Kidney tubule cell (primary cell): ENCODE measurements at places on chromosomes 3 and 15.

DNA sequence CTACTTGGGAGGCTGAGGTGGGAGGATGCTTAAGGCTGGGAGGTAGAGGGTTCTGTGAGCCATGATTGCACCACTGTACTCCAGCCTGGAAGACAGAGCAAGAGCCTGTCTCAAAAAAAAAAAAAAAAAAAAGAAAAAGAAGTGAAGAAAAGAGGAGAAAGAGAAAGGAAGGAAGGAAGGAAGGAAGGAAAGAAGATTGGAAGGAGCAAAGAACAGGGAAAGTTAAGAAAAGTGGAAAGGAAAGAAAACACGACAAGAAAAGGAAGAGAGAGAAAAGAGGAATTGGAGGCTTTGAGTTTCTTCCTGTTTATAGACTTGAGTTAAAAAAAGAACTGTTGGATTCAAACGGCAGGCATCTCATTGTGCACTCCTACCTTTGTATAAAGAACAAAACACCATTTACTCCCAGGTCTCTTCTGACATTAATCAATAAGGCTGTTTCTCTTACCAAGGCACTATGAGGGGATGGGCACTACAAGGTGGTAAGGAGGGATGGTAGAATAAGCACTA, 73.5 kb downstream of the EDEM1 start:
- DNase-seq: no peak

GRCh38 chr3:122564155-122564912, at the start of the genes DTX3L and PARP9:
TSS of gene DTX3L (plus strand) at chr3:122564338. CDS start at chr3:122564427, 89 bp downstream.
TSS of gene PARP9 (minus strand) at chr3:122564300. CDS start at chr3:122559620, 4,680 bp downstream.
- DNase-seq: peak; percentile 85

- DNase-seq: no peak
These were observed 533 bp upstream of the SMAD3 start for GRCh38 chr15:67064607-67065530.

GRCh38 chr3:159609625-159610024, 379.0 kb upstream of the IL12A start:
- no peak for DNase-seq

GRCh38 chr3:114319453-114319852, 25.6 kb downstream of the TIGIT start:
- DNase-seq: peak; percentile 26

DNA sequence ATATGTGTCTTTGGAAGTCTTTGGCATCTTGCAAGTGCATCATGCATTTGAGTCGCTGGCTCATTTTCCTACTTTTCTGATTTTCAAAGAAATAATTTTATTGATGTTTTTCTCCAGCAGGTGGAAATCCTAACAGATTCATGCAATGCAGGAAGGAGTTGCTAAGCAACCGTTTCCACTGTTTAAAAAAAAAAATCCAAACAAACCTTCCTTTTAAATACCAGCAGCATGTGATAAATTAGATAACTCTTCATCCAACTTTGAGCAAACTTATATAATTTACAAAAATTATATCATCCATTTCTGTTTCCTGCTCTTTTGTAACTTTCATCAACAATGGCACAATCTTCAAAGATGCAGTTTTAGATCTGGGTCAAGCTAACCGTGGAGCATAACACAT, 364.1 kb downstream of the MFSD1 start:
- DNase-seq: no peak

DNA sequence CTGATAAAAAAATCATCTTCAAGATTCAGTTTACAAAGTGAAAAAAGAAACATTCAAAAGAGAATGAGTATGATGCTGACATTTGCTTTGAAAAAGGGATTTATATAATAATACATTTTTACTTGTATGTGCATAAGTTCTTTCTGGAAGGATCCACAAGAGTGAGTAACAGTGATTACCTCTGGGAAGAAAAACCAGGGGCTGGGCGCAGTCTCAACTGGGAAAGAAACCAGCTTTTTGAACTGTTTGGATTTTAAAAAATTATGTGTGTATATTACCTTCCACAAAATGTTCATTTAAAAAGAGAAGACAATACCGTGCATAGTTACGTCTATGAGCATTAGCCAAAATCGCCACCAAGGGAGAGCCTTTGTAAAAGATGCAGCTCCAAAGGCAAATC, 1.3 kb downstream of the CLEC3B start:
- no peak for DNase-seq

DNA sequence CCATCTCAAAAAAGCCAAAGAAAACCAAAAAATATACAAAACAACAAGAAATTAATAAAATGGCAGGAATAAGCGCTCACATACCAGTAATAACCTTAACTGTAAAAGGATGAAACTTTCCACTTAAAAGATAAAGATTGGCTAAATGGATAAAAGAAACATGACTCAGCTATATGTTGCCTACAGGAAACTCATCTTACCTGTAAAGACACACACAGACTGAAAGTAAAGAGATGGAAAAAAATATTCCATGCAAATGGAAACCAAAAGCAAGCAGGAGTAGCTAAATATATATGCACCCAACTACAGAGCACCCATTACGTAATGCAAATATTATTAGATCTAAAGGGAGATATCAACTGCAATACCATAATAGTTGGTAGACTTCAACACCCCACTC, 49.7 kb downstream of the ADAM10 start:
- no peak for DNase-seq

GRCh38 chr3:60101621-60102020, 1051.8 kb upstream of the CFAP20DC start:
- no peak for DNase-seq

DNA sequence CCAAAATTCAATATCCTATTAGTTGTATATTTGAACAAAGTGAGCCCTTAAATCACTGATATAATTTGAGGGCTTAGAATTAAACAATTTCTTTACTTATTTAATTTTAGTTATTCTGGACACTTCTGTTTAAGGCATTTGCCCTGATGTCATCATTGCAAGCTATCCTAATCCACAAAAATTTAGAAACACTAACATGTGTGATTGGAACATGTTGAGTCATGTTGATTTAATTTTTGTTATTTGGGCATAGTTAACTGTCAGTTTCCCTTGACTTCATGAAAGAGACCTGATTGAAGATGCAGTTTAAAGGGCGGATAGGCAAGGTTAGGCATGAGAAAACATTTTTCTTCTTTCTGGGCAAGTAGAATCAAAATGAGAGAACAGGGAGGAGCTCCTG, 682.6 kb downstream of the ROBO1 start:
- no peak for DNase-seq

- no peak for DNase-seq
These were observed 224.3 kb upstream of the ROBO2 start for GRCh38 chr3:76815561-76815960.

DNA sequence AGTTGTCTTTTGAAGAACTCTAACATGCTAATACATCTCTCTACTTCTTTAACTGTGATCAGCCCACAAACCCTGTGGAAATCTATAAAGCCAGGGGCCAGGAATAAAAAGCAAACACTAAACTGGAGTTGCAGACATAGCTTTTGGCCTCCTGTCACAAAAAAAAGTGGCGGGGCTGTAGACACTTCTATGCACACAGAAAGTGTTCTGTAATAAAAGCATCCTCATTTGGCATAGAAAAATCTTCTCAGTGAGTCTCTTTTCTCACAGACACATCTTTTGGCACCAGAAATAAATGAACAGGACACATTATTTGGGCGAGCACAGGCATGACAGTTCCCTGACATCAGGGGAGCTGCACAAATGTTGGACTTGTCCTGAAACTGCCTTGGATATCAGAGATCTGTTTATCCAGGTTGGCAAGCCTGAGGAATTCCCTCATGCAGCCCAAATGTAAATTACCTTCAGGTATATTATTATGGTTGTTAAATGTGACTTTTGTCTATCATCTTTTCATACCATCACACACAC, 355.4 kb downstream of the FGF12 start:
- no peak for DNase-seq

- DNase-seq: no peak
These were observed 354.6 kb downstream of the GAP43 start for GRCh38 chr3:115977866-115978265.

GRCh38 chr3:183310936-183311335, 57.9 kb downstream of the B3GNT5 start:
- DNase-seq: no peak

GRCh38 chr3:108218811-108219210, 3.4 kb downstream of the IFT57 start:
- peak; percentile 10 for DNase-seq

GRCh38 chr3:149332227-149332765, 1.1 kb downstream of the TM4SF18 start:
- peak; percentile 24 for DNase-seq

- DNase-seq: no peak
These were observed 18.4 kb downstream of the MESP1 start for GRCh38 chr15:89732451-89733172.

GRCh38 chr3:175007306-175007705, 148.2 kb downstream of the NAALADL2 start:
- no peak for DNase-seq

GRCh38 chr3:45506084-45506483, 88.5 kb upstream of the LIMD1 start:
- no peak for DNase-seq

DNA sequence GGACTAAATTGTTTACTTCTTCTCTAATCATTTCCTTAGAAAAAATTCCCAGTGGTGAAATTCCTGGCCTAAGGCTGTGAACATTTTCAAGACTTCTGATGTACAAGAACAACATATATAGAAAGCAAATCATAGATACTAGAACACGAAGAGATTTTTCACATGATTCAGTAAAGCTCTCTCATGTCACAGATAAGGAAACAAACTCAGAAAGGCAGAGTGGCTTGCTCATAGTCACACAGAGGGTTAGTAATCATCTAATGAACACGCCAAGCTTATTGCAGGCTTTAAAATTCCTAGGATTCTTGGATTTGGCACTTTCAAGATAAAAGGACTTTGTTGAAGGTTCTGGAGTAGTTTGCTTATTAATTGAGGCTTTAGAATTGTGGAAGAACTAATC, 26.2 kb downstream of the CRTAP start:
- no peak for DNase-seq

DNA sequence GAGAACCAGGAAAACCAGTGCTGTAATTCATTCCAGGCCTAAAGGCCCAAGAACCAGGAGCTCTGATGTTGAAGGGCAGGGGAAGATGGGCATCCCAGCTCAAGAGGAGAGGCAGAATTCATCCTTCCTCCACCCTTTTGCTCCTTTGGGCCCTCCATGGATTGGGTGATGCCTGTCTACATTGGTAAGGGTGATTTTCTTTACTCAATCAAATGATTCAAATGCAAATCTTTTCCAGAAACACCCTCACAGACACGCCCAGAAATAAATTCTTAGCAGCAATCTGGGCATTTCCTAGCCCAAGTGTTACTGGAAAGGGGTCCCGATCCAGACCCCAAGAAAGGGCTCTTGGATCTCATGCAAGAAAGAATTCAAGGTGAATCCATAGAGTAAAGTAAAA, 17.6 kb upstream of the APOD start:
- DNase-seq: no peak

GRCh38 chr3:129577925-129578786, 28.3 kb downstream of the PLXND1 start:
- no peak for DNase-seq

- peak; percentile 56 for DNase-seq
These were observed 10.4 kb downstream of the FAM174B start for GRCh38 chr15:92645051-92645631.

DNA sequence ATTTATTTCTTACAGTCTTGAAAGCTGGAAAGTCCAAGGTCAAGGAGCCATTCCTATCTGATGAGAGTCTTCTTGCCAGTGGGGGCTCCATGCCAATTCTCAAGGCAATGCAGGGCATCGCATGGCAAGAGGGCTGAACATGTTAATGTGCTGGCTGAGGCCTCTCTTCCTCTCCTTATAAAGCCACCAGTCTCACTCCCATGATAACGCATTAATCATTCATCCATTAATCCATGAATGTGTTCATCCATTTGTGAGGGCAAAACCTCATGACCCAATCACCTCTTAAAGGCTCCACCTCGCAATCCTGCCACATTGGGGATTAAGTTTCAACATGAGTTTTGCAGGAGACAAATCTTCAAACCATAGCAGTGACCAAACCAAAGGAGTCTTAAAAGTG, 118.3 kb downstream of the PROS1 start:
- DNase-seq: peak; percentile 68

DNA sequence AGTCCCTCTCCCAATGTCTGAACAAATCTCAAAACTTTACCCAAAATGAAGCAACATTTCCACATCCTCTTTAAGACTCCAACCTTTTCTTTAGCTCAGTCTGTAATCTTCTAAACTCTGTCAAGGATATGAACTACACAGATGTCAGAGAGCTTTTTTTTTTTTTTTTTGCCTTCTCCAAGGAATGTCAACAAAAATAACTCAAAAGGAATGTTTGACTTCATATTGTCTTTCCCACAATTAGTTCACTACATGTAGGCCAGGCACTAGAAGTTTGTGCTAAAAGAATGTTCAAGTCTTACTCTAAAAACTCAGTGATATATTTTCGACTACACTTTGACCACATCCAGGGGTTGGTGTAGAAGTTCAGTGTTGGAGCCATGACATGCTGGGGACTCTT, 37.1 kb downstream of the ADAMTS9 start:
- no peak for DNase-seq

DNA sequence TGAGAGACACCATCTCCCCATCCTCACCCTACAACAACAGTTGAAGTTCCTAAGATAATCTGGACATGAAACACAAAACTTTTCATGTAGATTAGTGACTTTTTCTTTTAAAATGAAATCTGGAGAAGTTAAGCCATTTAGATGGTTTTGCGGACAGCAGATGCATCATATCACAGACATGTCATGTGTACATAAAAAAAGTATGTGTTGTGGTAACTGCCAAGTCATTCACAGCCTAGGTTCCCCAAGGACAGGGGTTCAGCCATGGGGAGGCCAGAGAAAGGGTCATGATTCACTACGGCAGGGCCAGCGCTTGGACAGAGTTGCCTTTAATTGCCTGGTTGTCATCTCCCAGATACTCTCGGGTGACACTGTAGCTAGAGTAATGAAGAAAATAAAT, 163.2 kb downstream of the PDZRN3 start:
- DNase-seq: no peak

GRCh38 chr3:84224262-84224661, 734.5 kb upstream of the CADM2 start:
- DNase-seq: no peak

GRCh38 chr3:42545284-42545900, 36.4 kb downstream of the SEC22C start:
- no peak for DNase-seq

- DNase-seq: no peak
These were observed 21.1 kb downstream of the IL1RAP start for GRCh38 chr3:190534986-190535385.

DNA sequence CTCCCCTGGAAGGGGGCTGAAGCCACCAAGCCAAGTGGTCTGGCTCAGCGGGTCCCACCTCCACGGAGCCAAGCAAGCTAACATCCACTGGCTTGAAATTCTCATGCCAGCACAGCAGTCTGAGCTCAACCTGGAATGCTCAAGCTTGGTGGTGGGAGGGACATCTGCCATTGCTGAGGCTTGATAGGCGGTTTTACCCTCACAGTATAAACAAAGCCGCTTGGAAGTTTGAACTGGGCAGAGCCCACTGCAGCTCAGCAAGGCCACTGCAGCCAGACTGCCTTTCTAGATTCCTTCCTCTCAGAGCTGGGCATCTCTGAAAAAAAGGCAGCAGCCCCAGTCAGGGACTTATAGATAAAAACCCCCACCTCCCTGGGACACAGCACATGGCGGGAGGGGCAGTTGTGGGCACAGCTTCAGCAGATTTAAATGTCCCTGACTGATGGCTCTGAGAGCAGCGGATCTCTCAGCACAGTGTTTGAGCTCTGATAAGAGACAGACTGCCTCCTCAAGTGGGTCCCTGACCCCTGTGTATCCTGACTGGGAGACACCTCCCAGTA, 23.2 kb upstream of the IGSF10 start:
- DNase-seq: no peak

GRCh38 chr15:58457466-58457965, 25.7 kb downstream of the LIPC start:
- DNase-seq: peak; percentile 87
